Activated T-cell treated with anti-CD3 and anti-CD28 coated beads for 4 hours (primary cell): ENCODE measurements at places on chromosomes 2 and 18.

GRCh38 chr18:22883179-22883578 lies 49.9 kb upstream of the RBBP8 start:
- no peak for DNase-seq

GRCh38 chr2:156455361-156455975 lies 19.3 kb downstream of the GPD2 start:
- DNase-seq: no peak

- no peak for DNase-seq
Measured at GRCh38 chr2:239226677-239227581, 173.9 kb downstream of the HDAC4 start.

DNA sequence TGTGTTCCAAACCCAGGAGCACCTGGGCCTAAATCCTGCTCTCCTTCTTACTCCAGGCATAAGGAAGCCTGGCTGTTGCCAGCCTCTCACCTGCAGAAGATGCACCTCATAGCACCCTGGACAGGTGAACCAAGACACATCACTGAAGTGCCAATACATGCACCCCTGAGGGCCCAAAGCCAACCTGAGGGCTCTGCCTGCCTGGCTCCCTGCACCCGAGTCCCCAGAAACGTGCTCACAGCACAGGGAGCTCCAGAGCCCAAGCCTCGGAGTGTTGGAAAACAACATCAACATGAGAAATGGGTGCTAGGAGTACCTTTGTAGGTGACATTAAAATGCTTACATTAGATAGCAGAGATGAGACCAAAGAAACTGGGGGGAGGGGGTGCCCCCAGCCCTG lies 96.3 kb upstream of the RAB6C start:
- DNase-seq: no peak

DNA sequence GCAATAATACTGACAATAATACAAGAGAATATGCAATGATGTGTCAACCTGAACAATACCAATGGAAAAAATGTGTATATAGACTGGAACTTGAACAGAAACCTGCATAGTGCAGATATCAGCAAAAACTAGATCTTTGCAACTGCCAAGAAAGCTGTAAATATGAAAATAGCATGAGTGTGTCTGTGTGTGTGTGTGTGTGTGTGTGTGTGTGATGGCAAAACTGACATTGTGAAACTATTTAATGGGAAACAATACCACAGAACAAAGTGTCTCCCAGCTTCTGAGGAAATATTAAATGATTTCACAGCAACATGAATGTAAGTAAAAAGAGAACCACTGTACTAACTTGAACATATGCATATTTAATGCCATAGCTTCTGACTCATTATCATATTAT lies 558.2 kb upstream of the LINC00305 start:
- DNase-seq: no peak

DNA sequence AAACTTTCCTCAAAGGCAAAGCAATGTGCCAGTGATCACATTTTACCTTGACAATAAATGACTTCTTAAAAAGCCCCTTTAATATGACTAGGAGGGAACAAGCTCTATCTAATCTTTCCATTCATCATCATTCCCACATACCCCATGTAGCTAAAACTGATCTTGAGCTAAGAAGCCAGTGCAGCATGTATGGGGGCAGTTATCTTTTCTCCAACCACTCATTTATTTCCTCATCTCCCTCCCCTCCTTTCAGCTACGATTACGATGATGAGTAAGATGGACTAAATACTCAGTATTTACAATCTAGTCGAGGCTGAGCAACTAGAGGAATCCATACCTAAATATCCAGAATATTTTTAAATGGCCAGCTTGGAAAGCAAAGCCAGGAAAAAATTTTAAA lies 35.5 kb downstream of the PNO1 start:
- no peak for DNase-seq

DNA sequence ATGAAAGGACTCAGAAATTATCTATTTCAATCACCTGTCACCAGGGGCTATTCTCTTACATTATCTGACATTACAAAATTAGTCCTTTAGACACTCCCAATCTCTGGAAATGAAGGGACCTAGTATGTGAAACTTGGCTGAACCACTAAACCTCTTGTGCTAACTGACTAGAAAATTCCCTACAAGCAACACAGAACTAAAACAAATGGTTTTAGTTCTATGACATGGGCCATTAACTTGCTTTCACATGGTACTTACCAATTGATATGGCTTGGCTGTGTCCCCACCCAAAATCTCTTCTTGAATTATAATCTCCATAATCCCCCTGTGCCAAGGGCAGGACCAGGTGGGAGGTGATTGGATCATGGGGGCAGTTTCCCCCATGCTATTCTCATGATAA lies 16.6 kb downstream of the SERPINE2 start:
- no peak for DNase-seq

GRCh38 chr2:194700726-194701125 lies 956.3 kb upstream of the SLC39A10 start:
- DNase-seq: no peak

DNA sequence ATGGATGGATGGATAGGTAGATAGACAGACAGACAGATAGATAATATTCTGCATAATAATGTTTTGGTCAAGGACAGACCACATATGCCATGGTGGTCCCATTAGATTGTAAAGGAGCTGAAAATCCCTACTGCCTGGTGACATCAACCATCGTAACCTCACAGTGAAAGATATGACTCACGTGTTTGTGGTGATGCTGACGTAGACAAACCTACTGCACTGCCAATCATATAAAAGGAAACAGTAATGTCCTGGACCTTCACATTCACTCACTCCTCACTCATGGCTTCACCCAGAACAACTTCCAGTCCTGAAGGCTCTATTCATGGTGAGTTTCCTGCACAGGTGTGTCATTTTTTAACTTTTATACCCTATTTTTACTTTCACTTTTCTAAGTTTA lies 202.9 kb upstream of the TPO start:
- DNase-seq: no peak

GRCh38 chr18:59719544-59720181 lies 22.4 kb upstream of the CCBE1 start:
- no peak for DNase-seq

GRCh38 chr2:197498937-197499593 lies 575 bp downstream of the HSPD1 start:
- DNase-seq: peak; percentile 32

DNA sequence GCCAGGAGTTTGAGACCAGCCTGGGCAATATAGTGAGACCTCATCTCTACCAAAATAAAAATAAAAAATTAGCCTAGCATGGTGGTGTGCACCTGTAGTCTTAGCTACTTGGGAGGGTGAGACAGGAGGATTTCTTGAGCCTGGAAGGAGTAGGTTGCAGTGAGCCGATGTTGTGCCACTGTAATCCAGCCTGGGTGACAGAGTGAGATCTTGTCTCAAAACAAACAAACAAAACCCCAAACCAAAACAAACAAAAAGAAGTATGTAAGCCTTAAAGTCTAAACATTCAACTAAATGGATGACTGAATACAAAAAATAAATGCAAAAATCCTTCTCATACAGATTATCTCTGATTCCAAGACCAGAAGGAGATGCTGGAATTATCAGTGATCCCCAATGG lies 58.6 kb downstream of the RAB31 start:
- DNase-seq: no peak

- DNase-seq: no peak
Measured at GRCh38 chr2:237998530-237998929, 31.7 kb downstream of the UBE2F start.

DNA sequence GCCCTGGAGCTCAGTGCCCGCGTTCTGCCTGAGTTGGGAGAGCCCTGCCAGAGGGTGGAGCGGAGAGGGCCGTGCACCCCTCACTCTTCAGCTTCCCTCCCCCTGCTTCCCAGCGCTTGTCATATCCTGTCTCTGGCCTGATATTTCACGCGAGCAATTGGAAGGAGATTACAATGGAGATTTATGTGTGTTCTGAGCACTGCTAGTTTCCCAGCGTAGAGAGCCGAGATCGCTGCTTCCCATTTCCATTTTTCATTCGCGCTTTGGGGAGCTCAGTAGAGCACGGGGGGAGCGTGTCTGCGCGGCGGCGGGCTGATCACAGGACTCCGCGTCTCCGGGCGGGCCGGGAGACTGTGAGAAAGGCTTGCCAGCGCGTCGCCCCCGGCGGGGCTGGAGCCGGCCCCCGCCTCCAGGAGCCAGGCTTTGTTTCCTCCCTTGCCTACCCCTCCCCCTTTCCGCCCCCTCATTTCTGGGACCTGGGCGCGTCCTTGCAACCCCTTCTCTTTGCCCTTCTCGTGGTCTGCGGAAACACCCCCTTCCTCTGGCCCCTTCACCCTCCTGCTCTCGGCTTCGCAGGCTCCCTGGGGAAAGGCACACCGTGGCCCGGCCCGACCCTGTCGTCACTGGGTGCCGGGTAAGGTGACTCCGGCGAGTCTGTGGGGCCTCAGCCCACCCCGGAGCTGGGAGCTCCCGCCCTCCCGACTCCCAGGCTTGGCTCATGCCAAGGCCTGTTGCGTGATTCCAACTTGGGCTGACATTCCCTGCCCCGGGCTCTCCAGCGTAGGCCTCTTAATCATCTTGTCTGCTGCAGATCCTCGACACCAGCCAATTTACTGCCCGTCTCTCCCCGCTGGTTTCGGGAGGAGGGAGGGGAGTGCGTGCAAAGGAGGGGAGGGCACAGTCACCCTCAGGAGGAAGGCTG lies 5.8 kb downstream of the DLX2 start:
- DNase-seq: no peak

- no peak for DNase-seq
Measured at GRCh38 chr2:100140582-100140981, 1.8 kb downstream of the AFF3 start.

DNA sequence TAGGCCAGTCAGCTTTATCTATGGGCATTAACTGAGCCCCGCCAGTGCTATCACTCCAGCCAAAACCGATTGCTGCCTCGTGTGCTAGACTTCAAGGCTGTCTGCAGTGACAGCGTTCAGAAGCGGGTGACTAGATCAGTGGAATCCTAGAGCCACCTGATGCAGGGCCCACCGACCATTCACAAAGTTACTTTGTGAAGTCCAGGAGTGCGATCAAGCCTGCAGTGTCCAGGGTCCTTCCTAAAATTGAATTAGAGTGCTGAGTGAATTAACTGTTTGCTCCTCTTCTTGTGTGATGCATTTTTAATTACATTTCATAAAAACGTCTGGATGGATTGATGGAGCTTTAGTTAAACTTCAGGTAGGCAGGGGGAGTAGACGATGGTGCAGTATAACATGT lies 13.9 kb downstream of the PCARE start:
- no peak for DNase-seq

DNA sequence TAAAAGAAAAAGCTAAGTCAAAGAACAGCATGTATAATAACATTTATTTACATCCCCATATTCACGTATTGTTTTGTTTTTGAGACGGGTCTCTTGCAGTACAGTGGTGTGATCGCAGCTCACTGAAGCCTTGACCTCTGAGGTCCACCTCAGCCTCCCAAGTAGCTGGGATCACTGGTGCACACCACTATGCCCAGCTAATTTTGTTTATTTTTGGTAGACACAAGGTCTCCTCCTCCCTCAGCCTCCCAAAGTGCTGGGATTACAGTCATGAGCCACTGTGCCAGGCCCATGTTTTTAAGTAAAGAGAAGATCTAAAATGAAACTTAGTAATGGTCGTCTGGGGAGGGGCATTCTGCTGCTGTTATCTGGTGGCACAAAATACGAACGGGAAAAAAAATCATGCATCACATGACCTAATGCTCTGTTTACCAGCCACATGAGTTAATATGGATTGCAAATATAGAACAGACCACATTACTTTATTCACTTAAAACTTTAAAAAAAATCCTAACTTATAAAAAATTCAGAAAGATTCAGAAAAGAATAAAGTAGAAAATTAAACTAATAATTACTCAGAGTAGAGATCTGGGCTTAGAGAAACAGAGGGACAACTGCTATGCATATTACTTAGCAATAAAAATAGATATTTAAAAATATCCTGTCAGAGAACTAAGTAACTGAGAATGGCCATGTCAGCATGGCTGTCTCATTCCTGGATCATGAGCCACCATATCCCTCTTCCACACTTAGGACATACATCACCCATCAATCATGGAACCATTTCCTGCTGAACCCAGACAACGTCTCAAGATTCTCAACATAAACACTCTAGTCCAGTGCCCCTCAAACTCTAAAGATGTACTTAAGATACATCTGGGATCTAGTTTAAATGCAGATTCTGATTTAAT lies 7.3 kb downstream of the MMADHC start:
- no peak for DNase-seq

GRCh38 chr2:86392873-86393518 lies 48.2 kb upstream of the KDM3A start:
- no peak for DNase-seq

GRCh38 chr2:63661076-63661475 lies 72.3 kb downstream of the MDH1 start:
- DNase-seq: no peak

DNA sequence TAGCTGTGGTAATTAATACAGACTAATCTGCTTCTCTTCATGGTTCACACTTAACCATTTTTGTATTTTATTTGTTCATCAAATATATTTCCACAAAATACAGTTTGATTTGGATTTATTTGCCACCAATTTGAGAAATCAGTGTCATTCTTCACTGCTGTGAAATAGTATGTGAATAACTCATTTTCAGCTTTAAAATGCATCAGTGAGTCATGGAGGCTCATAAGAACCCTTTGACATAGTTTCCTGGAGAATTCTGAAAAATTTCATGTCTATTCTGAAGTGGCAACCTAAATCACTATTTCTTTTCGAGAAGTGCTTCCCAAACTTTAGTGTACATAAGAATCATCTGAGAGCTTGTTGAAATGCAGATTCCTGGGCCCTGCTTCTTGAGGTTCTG lies 1026.7 kb upstream of the ACVR2A start:
- no peak for DNase-seq

- DNase-seq: no peak
Measured at GRCh38 chr2:205767617-205768016, 85.3 kb downstream of the NRP2 start.

DNA sequence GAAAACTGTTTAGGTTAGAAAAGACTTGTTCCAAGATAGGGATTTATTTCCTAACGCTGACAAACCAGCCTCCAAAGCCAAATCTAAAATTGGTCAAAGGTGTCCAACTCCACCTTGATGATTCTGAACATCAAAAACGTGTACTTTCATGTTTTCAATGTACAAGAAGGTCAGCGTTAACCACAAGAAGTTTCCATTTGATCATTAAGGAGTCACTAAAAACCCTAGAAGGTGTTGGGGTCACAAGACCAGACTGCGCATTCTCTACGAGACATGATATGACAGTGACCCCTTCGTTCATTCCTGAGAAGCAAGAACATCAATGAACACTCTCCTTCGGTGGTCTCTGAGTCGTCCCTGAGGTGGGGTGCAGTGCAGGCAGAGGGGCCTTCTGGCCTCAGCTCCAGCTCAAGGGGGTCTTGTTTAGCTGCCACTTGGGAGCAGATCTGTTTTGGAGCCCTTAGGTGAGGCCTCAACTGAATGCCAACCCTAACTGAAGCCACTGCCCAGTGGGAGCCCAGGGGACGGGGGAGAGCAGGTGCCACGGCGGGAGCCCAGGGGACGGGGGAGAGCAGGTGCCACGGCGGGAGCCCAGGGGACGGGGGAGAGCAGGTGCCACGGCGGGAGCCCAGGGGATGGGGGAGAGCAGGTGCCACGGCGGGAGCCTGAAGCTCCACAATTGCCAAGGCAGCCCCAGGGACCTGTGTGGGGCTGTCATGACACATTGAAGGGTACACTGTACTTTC lies 55.2 kb downstream of the PARD6G start:
- DNase-seq: no peak

GRCh38 chr2:68594674-68595492 lies 48.5 kb upstream of the PROKR1 start:
- peak; percentile 24 for DNase-seq
